Stimulated activated CD4-positive, alpha-beta T cell treated with anti-CD3 and anti-CD28 coated beads, TNF-alpha, amount 100 ng/mL, for 24 hours (primary cell): ENCODE measurements at places on chromosomes 2 and 18.

- DNase-seq, result no peak
Observed at GRCh38 chr2:200728630-200729029, 83.1 kb upstream of the BZW1 start.

GRCh38 chr2:218885981-218886947 lies 5.6 kb downstream of the WNT10A start:
- DNase-seq, result no peak

- no peak for DNase-seq
Observed at GRCh38 chr2:179682756-179683155, 178.7 kb downstream of the ZNF385B start.

- DNase-seq, result no peak
Observed at GRCh38 chr18:74453642-74454198, 3.4 kb downstream of the DIPK1C start.
